ENCODE measurements at places on chromosomes 4 and X. TPM values are rescaled to one million over a fixed set of nuclear protein-coding genes. Genes with fewer than 3 reads are reported as not detected.

CHM gene
- 15.7 TPM for total RNA-seq

BMPR1B gene
- total RNA-seq: not detected

GAB3 gene
- 5.1 TPM for total RNA-seq

MAMLD1 gene
- 15.0 TPM for total RNA-seq

ATP5ME gene
- 217 TPM for total RNA-seq

AKAP4 gene
- total RNA-seq: not detected

SUPT20HL2 gene
- total RNA-seq: not detected

FANCB gene
- total RNA-seq: 17.0 TPM

PPARGC1A gene
- total RNA-seq: not detected

APELA gene
- total RNA-seq: not detected

NLRP2B gene
- not detected for total RNA-seq

GRIPAP1 gene
- total RNA-seq: 89.2 TPM

MUC7 gene
- not detected for total RNA-seq

DCUN1D4 gene
- total RNA-seq: 29.7 TPM

G6PD gene
- 74.8 TPM for total RNA-seq

DCAF4L1 gene
- 0.20 TPM for total RNA-seq

OSTC gene
- total RNA-seq: 96.7 TPM

PRR32 gene
- not detected for total RNA-seq

UGT8 gene
- total RNA-seq: not detected

AVPR2 gene
- not detected for total RNA-seq
